CD4-positive, alpha-beta T cell treated with Interferon gamma for 1 hour (primary cell): ENCODE measurements at places on chromosomes 7 and 10.

DNA sequence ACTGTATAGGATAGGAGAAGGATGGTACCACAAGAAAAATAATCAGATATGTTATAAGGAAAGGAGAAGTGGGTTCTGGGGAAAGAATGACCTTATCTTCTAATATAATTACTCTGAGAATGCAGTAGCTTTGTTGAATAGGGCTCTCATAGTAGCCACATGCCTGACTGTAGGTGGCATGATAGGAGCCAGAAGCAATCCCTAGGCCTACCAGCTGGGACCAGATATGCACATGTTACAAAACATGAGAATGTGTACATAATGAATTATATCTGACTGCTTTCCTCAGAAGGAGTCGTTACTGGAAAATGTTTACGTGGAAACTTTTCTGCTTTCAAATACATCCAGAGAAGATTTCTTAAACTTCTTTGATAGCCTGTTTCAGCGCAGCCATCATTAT, 53.2 kb upstream of the FAM3C start:
- no peak for DNase-seq

- no peak for DNase-seq
These were observed 55.3 kb upstream of the INPP5A start for GRCh38 chr10:132482090-132482800.

GRCh38 chr10:52121688-52122087, 192.4 kb upstream of the DKK1 start:
- DNase-seq, result no peak

DNA sequence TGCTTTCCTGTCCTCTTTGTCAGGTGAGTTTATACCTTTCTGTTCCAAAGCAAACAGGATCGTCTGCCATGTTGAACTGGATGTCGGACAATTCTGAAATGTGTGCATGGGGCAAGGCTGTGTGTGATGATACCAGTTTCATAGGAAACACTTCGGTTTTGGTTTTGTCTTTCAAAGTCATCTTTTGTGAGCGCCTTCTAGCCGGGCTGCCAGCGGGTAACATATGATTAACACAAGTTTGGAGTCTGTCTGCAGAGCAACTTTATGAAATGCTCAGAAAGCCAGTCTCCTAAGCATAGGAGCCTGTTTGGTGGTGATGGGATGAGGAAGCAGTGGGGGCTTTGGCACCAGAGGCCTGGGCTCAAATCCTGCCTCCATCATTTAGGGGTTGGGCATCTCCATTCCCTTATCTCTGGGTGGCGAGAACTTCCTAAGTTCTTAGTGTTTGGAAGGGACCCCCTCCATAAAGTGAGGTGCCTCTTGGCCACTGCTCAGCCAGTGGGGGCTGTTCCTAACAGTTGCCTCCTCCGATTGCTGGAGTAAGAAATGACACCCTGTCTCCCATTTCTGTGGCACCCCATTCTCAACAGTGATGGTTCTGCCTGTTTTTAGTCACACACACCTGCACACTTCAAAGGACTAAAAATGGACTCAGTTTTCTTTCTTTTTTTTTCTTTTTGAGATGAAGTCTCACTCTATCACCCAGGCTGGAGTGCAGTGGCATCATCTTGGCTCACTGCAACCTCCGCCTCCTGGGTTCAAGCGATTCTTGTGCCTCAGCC, 36.8 kb downstream of the CUX1 start:
- DNase-seq, result no peak
